Stimulated activated CD8-positive, alpha-beta memory T cell treated with anti-CD3 and anti-CD28 coated beads, Interleukin-7, amount 100 ng/mL, for 1 hour (primary cell): ENCODE measurements at places on chromosomes 6 and 20.

DNA sequence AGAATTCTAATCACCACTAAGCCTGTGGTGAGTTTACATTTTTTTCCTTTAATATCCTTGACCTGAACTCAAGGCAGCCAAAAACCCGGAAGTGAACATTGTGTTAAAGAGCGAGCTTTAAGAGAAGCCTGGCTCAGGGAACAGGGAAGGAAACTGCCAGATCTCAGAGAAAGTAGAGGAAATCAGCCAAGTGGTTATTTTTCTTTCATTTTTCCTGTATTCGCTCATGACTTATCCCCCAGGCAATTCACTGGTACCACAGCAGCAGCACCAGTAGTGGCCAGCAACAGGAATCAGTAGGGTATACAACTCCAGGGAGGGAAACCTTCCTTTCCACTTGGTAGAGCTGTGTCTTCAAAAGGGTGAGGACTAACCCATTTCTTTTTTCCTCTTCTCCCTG, 89.6 kb upstream of the HMGCLL1 start:
- DNase-seq: no peak

GRCh38 chr6:123716506-123716905, 79.8 kb upstream of the TRDN start:
- DNase-seq: no peak

DNA sequence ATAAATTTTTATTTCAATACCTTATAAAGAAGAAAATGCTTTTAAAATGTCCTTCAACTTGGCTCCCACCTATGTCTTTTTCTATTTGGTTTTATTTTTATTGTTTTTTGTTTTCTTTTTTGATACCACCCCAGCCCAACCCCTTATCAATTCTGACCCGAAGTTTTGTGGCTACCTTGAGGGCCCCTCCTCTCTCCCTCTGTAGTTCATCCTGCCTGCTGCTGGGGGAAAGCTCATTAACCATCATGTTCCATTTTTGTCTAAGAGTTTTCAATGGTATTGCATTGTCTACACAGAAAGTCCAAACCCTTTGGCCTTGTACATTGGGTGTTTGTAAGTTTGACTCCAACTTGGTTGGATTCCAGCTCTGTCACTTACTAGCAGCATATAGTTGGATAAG, 5.3 kb upstream of the CSNK2A1 start:
- DNase-seq: no peak

GRCh38 chr20:34948030-34948429, 7.6 kb downstream of the GSS start:
- no peak for DNase-seq

DNA sequence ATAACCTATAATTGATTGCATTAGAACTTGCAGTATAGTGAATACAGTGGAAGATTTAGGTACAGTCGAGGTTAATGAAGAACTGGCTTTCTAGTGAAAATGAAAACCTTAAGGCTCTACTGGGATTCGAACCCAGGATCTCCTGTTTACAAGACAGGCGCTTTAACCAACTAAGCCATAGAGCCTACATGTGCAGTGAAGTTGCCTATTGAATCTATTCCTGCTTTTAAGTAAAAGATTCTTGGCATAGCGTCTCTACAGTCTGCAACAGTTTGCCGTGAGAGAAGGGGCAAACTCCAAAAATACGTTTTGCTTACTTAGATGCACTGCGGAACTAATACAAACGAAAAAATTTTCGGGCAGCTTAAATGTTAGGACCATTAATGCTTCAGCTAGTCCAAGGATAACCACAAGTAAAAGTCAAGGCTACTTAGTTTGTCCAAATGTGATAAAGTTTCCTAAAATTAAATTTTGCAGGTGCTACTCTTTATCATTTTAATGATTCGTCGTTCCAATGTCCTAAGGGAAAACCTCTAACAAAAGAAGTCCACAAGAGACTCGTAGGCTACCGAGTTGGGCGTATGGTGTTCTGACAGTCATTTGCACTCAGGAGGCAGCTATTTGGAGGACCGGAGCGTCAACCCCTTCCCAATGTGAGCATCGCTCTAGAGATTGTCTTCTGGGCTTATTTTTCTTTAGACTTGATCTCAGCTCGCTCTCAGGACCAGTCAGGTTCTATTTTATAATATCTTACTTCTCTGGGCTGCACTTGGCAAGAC, 31.3 kb upstream of the ZSCAN23 start:
- DNase-seq: no peak

DNA sequence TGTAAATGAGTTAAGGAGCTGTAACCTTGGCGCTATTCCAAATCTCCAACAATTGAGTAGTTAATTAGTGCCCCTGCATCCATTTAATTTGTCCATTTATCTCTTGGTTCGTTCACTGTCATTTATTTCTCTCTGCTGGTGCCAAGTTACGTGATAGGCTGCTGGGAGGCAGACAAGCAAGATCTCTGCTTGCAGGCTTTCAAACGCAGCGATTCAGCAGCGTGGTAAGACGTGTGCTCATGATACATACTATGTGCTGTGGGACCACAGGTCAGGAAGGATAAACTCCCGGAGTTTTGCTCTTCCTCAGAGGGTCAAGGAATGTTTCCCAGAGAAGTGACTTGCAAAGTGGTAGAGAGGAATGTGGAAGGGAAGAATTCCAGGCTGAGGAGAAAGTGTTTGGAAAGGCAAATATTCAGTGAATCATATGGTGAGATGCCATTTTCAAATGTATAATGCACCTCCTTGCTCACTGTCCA, 46.4 kb downstream of the UTRN start:
- DNase-seq: no peak

- DNase-seq: no peak
These were observed 258.1 kb downstream of the UTRN start for GRCh38 chr6:144543006-144543871.

- DNase-seq: no peak
These were observed 10.0 kb downstream of the PKIG start for GRCh38 chr20:44592366-44592765.

GRCh38 chr6:36515844-36516243, 31.4 kb downstream of the STK38 start:
- DNase-seq: no peak

DNA sequence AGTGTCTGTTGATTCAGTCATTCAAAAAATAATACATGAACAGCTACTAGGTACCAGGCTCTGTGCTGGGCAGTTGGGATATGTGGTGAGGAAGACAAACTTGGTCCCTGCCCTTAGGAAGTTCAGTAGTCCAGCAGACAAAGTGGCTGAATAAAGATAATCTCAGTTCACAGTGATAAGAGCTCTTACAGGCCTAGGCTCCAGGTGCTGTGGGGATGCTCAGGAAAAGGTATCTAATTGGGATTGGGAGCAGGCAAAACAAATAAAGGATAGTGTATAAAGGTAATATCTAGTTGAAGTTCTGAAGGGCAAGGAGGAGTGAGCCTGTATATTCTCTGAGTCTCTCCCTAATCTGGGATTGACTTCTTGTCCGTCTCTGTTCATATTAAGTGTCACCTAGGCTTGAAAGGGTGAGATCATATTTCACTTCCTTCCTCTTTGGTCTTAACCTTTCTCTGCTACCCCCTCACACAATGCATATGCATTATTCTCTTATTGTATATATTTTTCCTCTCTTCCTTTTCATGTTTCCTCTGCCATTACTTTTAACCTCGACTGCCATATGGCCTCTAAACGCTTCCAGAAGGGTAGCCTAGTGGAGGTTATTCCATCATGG, 13.5 kb downstream of the PTPN1 start:
- DNase-seq: no peak

GRCh38 chr6:129812145-129812777, 48.9 kb downstream of the TMEM244 start:
- no peak for DNase-seq

GRCh38 chr20:25669826-25670422, 26.7 kb downstream of the ZNF337 start:
- DNase-seq: no peak
